ENCODE measurements at places on chromosomes 3 and 15.

- no peak for DNase-seq
Measured at GRCh38 chr15:60511351-60512031, 32.5 kb upstream of the ICE2 start.

- no peak for DNase-seq
Measured at GRCh38 chr15:45795440-45796069, 160.7 kb downstream of the SQOR start.

DNA sequence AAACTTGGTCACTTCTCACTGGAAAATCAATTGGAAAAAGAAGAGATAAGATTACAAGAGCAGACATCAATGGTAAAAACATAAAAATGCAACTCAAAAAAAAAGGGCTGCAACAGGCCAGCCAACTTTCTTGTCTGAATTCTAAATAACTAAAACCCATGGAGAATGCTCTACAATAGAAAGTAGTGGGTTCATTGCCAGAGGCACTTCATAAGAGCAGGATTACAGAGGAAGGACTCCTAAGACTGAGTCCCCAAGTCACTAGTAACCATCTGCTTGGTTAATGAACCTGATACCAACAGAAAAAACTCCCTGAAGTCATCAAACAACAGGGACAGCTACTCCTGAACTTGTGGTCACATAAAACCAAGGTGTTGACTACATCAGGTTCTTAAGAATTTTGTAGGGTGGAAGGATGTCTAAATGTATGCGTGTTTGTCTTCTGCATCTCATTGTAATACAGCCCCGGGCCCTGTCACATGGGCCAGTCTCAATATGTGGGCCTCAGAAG, 148.6 kb downstream of the IMPG2 start:
- no peak for DNase-seq

- no peak for DNase-seq
Measured at GRCh38 chr3:192851821-192852372, 65.8 kb downstream of the MB21D2 start.

DNA sequence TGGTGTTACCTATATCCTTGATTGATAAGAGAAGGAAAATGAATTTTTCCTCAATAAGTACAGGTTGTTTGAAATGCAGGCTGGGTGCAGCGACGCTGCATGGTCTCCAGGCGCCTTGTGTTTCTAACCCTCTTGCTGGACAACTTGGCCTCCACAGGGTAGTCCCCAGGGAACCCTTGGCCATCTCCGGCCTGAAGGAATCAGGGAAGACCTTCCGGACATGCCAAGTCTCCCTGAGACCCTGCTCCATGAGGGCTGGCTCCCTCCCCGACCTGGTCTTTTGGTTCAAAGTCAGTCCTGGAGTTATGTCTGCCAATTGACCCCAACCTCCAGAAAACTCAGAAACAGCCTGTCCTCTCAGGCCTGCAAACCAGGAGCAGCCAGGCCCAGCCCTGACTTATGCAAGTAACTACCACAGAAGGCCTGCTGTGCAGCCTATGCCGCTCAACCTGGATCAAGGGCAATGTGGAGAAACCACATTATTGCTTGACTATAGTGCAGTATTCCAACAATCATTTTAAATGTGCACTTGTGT, 98.3 kb downstream of the LIPC start:
- no peak for DNase-seq

DNA sequence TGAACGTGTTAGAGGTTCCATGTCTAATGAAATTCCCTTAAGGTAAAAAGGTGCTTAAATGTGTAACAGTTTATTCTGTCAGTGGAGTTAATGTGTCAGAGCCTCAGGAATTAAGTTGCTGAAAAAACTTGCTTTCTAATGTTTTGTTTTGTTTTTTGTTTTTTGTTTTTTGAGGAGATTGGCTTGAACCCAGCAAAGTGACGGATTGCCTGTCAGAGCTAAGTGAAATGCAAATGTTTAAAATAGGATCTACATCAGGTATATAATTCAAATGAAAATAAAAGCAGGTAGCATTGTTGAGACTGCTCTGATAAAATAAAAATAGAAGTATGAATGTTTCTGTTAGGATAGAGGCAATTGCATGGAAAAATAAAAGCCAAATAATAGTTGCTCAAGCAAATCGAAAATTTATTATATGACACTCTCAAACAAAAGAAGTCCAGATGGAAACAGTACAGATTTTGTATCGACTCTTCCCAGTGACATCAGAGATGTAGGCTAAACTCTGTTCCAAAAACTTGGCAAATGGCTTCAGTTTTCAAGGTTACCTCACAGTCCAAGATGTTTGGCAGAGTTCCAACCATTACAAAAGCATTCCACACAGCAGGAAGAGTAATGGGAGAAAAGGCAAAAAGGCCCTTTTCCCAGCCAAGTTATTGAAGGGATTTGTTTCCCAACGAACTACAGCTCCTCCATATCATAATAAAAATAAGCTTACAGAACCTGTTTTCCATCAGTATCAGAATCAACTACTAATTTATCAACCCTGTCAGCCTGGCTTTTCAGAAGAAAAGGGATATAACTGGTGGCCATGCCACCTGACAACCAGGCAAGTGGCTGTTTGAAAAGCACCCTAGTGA, 291.0 kb downstream of the TBL1XR1 start:
- DNase-seq = no peak

Measured in stimulated activated CD8-positive, alpha-beta memory T cell treated with anti-CD3 and anti-CD28 coated beads, Interleukin-7, amount 100 ng/mL, for 1 hour (primary cell).